ENCODE measurements at places on chromosomes 5 and 9. TPM values are rescaled to one million over a fixed set of nuclear protein-coding genes. Genes with fewer than 3 reads are reported as not detected.

The MCIDAS gene
- total RNA-seq: not detected

The CDC20B gene
- total RNA-seq: not detected

The SLC1A1 gene
- total RNA-seq: 8.4 TPM

The NR5A1 gene
- total RNA-seq: not detected

The MEIKIN gene
- not detected for total RNA-seq

The HAVCR1 gene
- 1.0 TPM for total RNA-seq

The FRMPD1 gene
- total RNA-seq: not detected

The ADAMTS6 gene
- total RNA-seq: 47.0 TPM

The BAAT gene
- total RNA-seq: not detected

The INSL4 gene
- total RNA-seq: not detected

The SIT1 gene
- total RNA-seq: not detected

The ELAVL2 gene
- 0.47 TPM for total RNA-seq

The CLPTM1L gene
- total RNA-seq: 315 TPM

The TBC1D9B gene
- 64.2 TPM for total RNA-seq

The CCIN gene
- total RNA-seq: under 0.01 TPM

The CDKN2B gene
- 2.4 TPM for total RNA-seq

The NR4A3 gene
- total RNA-seq: not detected

The KIF12 gene
- 0.14 TPM for total RNA-seq

The GGTA1 gene
- total RNA-seq: 8.7 TPM

The TAF1L gene
- under 0.01 TPM for total RNA-seq

The FBP2 gene
- not detected for total RNA-seq

The TMEM252 gene
- not detected for total RNA-seq

The HRCT1 gene
- 0.93 TPM for total RNA-seq

The BTNL3 gene
- not detected for total RNA-seq

The ANKRD20A1 gene
- 1.7 TPM for total RNA-seq

The IL7R gene
- total RNA-seq: 2.2 TPM

The EQTN gene
- not detected for total RNA-seq

The PCDHB12 gene
- total RNA-seq: 0.68 TPM

The IL4 gene
- not detected for total RNA-seq

The FAM169A gene
- total RNA-seq: 4.0 TPM

The BBLN gene
- 47.4 TPM for total RNA-seq

The CXCL14 gene
- 0.09 TPM for total RNA-seq

The PCDHB5 gene
- total RNA-seq: 1.7 TPM

The PRR16 gene
- not detected for total RNA-seq

The DBN1 gene
- 157 TPM for total RNA-seq

The TYRP1 gene
- total RNA-seq: 0.85 TPM

The LRRC19 gene
- total RNA-seq: not detected

The SOHLH1 gene
- total RNA-seq: 0.05 TPM

The LECT2 gene
- not detected for total RNA-seq

The VCAN gene
- 5.7 TPM for total RNA-seq

The GPR21 gene
- 0.68 TPM for total RNA-seq

The AJM1 gene
- 1.0 TPM for total RNA-seq

All from dermis blood vessel endothelial cell (primary cell).